Stimulated activated CD4-positive, alpha-beta T cell treated with anti-CD3 and anti-CD28 coated beads, TNF-alpha, amount 100 ng/mL, for 48 hours (primary cell): ENCODE measurements at places on chromosomes 16 and 17.
A peak's percentile ranks its signal among the peaks of the same experiment; 100 is the strongest.

GRCh38 chr16:6247775-6248174, 1084.9 kb upstream of the RBFOX1 start:
- no peak for DNase-seq

DNA sequence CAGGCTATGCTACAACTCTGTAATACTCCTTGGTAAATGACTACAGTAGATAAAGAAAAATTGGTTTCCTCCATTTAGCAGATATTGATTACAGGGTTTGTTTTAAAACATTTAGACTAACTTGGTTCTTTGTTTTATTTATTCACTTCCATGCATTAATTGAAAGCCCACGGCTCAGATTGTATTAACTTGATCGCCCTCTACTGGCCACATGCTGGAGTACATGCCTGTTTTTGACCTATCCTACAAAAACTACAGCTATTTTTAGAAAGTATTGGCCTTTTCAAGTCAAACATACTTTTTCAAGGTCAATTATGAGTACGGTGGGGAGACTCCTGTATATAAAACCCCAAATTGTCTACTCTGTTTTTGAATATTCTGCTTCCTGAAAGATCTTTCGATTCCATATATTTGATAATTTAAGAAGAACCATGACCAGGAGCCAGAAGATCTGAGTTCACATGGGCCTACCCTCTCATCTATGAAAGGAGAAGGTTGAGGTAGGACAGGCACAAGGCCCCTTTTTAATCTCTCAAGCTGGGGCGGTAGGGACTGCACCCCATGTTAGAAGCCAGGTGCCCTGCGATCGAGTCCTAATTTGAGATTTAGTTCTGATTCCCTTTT, 51.8 kb downstream of the CA10 start:
- DNase-seq: no peak

DNA sequence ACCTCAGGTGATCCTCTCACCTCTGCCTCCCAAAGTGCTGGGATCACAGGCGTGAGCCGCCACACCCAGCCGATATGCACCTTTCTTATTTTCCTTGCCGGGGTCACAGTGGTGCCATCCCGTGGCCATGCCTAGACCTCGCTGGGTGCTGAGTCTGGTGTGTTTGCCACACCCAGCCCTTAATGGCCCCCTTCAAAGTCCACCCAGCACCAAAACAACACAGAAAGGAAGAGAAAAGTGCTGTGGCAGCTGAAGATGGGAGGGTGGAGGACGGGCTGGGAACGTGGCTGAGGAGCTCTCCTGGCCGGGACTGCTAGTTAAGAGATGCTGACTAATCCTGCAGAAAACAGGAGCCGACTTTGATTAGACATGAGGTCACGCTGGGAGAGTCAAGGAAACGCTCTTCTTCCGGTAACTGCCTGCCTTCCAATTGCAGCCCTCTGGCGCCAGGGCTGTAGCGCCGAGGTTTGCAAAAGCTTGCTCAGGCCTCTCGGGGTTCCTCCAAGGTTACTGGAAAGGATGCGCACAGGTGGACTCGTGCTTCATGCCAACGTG, 10.9 kb downstream of the SLC43A2 start:
- no peak for DNase-seq

DNA sequence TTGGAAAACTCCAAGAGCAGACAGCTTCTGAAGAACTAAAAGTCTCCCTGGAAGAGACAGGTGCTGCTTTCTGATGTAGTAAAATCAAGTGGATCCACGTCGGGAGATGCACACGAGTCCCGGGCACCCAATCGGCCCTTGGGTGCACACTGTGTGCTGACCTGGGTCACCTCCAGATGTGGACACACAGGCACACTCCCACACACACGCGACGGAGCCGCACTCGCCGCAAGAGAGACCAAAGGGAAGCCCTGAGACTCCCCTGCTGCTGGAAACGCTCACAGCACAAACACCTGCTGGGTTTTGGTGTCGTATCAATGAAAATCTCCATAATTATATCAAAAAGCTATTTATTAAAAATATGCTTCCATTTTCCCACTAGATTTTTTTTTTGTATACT, 94.2 kb downstream of the ANKRD11 start:
- no peak for DNase-seq

- DNase-seq: no peak
Measured at GRCh38 chr16:8253718-8254117, 336.6 kb downstream of the TMEM114 start.

GRCh38 chr17:82241183-82241925, 12.5 kb downstream of the SLC16A3 start:
- DNase-seq: no peak

DNA sequence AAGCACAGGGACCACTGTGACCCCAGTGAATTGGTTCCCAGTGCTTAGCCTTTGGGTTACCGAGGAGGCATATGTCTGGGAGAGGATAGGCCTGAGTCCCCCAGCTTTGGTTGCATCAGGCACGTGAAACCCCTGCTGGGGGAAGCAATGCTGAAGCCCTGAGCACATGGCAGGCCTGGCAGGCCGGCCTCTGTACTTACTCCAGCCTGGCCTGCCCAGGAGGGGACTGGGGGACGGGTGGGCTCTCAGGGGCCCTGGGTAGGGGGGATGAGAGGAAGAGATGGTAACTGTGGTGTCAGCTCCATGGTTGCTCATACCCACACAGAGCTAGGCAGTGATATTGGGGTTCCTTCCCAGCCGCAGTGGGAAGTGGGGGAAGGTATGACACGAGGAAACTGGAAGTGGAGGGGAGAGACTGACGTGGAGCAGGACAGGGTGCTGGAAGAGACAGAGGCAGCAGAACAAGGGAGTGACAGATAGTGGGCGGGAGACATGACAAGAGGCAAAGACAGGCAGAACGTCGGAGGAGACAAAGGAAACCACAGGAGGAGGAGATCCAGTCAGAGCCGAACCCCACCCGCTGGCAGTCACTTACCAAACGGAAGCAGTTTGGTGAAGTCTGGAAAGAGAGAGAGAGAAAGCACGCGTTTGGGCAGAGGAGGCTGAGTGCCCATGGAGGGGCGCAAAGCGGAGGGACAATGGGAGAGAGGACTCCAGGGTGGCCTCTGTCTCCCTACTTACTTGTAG, 9.1 kb downstream of the TMEM208 start:
- peak; percentile 16 for DNase-seq

DNA sequence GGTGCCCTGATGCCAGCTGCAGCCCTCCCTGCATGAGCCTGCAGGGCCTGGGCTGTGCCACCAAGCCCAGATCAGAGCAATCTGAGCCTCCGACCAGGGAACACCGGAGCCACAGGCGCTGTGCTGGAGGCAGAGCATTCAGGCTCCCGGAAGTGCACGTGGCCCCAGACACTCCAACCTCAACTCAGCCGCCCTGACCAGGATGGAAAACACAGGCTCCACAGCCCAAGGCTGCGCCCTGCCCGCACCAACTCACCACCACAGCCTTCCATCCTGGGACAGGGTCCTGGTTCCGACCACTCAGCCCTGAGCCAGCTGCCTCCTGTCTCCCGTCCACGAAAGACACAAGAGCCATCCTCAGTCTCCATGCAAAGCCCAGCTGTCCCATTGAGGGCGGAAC, 18.5 kb downstream of the LMF1 start:
- no peak for DNase-seq

DNA sequence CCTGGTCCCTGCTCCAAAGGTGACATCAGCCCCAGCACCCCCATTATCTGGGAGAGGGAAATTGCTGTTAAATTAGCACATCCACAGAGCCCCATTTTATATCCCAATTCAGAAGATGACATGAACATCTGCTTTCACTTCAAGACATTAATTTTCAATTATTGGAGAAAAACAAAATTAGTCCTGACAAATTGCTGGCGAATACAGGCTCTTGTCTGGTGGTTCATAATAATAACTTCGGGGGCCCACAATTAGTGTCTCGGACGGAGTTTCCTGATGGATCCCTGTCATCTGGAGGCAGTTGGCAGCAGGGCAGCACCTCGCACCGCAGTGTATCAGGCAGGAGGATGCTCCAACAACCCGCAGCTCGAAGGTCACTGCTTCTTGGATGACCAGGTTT, 7.4 kb downstream of the ZNF423 start:
- no peak for DNase-seq

DNA sequence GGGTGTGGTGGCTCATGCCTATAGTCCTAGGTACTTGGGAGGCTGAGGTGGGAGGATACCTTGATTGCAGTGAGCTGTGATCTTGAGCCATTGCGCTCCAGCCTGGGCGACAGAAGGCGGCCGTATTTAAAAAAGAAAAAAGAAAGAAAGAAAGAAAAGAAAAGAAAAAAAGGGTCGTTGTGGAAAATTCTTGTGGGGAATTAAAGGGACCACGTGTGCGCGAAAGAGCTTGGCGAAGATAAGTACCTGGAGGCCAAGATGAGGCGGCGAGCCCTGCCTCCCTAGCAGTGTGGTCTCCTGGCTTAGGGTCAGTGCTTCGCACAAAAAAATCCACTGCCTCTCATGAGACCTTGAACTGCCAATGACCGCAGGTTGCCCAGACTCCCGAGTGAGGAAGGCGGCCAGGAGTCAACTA, 728 bp upstream of the NMT1 start:
- no peak for DNase-seq

GRCh38 chr17:38750044-38750311, 1.8 kb upstream of the PCGF2 start:
- no peak for DNase-seq

DNA sequence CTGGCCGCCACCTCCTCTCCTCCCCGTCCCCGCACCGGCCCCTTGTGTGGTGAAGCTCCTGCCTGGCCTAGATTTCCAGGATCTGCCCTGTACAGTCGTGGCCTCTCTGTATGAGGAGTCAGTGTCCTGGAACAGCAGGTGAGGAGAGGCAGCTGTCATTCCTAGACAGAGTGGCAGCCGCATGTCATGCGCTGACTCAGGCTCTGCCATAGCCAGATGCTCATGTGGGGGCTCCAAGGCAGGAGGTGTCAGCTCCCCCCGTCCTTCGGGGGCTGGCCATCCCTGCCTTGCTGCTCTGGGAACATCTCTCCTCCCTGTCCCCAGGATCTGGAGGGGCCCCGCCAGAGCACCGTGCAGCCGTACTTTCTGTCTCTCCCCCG, 60.4 kb downstream of the BAIAP2 start:
- no peak for DNase-seq

- no peak for DNase-seq
Measured at GRCh38 chr16:51951668-51952298, 595.2 kb downstream of the TOX3 start.

DNA sequence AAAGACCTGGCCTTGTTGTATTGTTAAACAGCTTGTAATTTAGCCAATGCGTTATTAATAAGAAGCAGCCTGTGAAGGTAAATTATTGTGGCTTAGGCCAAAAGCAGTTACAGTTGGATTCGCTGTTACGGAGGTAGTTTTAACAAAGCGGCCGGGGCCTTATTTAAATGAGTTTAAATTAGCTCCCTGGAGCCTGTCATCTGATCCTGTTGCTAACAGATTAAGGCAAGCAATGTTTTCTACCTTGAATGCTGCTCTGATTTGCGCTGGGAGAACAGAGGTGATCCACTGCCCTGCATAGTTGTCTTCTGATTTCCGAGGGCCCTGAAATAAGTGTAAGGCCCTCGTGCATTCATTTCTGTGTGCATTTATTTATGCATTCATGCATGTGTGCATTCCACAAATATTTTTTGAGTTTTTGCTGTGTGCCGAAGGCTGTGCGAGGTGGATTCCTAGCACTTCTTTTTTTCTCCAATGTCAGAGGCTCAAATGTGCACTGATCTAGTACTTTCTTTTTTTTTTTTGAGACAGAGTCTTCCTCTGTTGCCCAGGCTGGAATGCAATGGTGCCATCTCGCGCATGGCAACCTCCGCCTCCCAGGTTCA, 10.9 kb downstream of the SEC14L5 start:
- no peak for DNase-seq

DNA sequence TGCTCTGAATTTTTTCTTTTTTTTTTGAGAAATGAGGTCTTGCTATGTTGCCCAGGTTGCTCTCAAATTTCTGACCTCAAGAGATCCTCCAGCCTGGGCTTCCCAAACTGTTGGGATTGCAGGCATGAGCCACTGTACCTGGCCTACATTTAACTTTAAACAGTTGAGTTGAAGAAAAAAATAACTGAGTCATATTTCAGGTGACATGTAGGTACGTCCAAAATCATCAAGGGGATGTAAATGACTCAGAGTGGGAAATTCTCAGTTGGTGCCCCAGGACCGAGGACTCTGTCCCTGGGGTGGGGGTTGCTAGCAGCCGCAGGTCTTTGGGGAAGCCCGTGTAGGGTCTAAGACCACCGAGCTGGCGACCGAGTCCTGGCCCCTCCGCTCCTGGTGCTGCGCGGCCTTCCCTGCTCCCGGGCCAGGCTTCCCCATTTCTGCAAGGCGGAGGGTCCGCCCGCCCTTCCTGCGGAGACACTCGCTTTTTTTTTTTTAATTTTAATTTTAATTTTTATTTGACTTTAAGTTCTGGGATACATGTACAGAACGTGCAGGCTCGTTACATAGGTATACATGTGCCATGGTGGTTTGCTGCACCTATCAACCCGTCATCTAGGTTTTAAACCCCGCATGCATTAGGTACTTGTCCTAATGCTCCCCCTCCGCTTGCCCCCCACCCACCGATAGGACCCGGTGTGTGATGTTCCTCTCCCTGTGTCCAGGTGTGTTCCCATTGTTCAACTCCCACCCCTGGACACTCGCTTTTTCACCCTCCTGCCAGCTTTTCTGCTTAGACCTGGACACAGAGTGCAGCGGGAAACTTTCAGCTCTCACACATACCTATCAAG, 12.7 kb upstream of the N4BP1 start:
- no peak for DNase-seq

DNA sequence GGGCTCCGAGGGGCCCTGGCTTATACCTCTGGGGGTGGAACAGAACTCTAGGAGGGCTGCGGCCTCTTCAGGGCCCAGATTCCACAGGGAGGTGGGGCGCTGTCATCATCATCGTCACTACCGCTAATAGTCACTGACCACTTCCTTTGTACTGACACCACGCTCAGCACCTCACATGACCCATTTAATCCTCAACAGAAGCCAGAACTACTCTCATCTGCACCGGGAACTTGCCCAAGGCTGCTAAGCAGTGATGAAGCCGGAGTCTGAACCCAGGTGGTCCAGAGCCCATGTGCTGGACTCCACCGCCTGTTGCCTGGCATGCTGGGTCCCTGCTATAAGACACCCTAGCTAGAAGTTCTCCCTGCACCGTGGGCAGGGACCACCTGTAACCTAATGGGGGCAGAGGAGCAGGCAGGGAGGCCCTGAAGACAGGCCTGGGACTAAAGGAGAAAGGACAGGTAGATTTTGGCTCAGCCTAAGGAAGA, 12.0 kb downstream of the UNC13D start:
- no peak for DNase-seq

DNA sequence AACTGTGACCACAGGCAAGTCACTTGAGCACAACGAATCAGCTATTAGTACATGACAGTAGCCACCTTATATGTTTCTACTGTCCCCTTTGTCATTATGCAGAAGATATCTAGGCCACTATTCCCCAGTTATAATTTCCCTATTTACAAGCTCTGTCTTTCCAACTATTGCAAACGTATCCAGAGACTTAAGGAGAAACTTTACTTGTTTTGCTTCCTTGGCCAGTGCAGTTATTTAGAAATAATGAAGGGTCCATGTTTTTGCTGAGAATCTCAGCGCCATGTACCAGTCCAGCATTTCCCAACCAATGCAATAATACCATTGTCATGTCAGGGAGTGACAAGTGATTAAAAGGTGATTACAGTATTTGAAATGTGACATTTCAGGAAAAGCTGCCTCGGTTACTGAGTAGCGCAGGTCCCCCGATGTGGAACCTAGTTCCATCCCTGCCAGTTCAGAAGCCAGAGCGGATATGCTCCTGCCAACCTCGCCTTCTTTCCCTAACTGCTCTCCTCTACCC, 743 bp downstream of the ZNF624 start:
- DNase-seq: no peak
